Erythroblast (primary cell): ENCODE measurements at places on chromosomes 11 and 22.

GRCh38 chr11:62130283-62131169 lies 6.7 kb downstream of the INCENP start:
- no peak for DNase-seq

GRCh38 chr11:80986421-80987074 lies 1545.7 kb upstream of the TENM4 start:
- no peak for DNase-seq

DNA sequence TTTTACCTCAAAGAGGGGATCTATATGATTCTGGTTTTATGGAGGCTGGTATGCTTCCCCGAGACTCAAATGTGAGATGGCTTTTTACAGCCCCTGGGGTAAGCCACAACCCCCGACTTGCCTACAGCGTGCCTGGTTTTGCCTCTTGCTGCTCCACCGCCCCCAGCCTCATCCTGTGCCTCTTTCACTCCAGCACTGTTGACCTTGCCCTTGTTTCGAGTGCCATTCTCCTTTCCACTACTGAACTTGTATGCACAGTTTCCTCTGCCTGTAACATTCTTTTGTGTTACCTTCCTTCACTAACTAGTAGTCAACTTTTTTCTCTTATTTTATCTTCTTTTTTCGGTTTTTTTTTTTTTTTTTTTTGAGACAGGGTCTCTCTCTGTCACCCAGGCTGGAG lies 219.0 kb upstream of the ZBED5 start:
- DNase-seq: no peak

DNA sequence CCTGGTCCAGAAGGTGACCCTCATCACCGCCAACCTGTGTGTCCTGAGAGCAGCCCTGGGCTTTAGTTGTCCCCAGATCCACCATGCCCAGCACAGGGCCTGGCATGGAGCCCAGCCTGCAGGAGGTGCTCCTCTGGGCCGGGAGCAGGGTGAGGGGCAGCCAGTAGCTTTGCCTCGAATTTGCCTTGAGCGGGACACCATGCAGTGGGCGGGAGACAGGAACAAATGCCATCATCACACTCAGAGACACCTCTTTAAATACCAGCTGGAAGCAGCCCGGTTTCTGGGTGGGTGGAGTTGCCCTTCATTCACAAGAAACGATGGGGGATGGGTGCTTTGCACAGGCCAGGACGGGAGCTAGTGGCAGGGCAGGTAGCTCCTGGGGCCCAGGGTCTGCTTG lies 19.3 kb downstream of the FLRT1 start:
- DNase-seq: no peak

- no peak for DNase-seq
Measured at GRCh38 chr11:25094085-25094802, 597.4 kb downstream of the LUZP2 start.

DNA sequence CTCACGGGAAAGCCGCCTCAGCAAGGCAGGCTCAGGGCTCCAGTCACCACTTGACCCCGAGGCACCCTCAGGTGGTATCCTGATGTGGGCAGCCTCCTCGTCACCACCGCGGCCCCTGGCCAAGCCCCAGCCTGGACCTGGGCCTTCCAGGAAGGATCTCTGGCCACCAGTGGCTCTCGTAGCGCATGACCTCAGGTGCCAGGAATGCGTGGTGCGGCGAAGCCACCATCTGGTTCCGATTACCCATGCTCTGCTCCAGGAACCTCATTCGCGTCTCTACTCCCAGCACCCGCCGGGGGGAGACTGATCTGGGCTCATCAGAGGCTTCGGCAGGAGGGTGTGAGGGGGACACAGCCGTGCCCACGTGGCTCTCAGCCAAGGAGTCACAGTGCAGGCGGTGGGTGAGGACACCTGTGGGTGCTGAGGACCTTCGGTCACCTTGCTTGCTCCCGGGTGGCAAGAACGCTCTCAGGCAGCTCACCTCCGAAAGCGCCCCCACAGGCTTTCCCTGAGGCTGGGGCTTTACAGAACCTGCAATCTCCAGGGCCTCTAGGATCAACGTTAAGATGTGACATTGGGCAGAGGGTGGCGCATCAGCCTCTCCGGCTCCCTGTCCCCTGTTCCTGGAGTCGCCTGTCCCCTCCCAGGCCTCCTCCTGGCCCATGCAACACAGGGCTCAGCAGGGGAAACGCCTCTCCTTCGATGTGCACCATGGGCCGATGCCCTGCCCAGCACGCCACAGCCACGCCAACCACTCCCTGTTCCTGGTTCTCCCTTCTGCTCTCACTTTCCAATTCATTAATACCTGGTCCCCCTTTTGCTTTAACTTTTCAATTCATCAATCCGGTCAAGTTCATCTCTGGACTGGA lies 39.0 kb downstream of the TBX1 start:
- DNase-seq: no peak
